ENCODE measurements at places on chromosomes 7 and 10.

GRCh38 chr10:110699859-110700468, 55.8 kb downstream of the RBM20 start:
- no peak for DNase-seq

GRCh38 chr7:37987732-37988131, 67.3 kb downstream of the EPDR1 start:
- DNase-seq: no peak

GRCh38 chr10:128614802-128615553, 488.8 kb upstream of the MKI67 start:
- DNase-seq: no peak

GRCh38 chr7:17408904-17409290, 110.4 kb downstream of the AHR start:
- DNase-seq: no peak

GRCh38 chr10:73627300-73627699, 14.0 kb downstream of the MYOZ1 start:
- DNase-seq: no peak

GRCh38 chr7:28771906-28772622, 186.1 kb downstream of the TRIL start:
- DNase-seq: no peak

DNA sequence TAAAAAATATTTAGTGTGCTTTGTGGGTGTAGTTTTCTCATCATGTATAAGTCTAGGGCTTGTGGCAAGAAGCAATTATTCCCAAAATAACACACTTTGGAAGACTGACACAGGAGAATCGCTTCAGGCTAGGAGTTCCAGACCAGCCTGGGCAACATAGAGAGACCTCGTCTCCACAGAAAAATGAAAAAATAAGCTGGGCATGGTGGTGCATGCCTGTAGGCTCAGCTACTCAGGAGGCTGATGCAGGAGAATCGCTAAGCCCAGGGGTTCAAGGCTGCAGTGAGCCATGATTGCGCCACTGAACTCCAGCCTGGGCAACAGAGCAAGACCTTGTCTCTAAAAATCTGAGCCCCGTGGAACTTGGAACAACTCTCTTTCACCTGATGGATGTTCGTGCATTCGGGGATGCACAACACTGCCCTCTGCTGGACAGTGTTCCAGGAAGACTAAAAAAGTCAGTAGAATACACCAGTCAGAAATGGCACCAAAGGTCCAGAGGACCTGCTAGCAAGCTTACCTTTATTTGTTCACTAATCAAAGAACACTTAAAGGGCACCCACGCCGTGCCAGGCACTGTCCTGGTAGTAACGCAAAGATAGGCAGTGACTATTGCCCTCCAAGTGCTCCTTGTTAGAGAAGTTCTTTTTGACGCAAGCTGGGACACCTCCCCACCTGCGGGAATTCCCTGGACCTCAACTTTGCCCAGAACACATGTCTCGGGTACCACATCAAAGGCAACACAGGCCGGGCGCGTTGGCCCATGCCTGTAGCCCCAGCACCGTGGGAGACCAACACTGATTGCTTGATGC, 81.9 kb upstream of the CALN1 start:
- peak; percentile 53 for DNase-seq

- no peak for DNase-seq
These were observed 11.0 kb downstream of the GRID1 start for GRCh38 chr10:86355571-86356038.

GRCh38 chr10:108434559-108435252, 1270.2 kb upstream of the SORCS1 start:
- no peak for DNase-seq

DNA sequence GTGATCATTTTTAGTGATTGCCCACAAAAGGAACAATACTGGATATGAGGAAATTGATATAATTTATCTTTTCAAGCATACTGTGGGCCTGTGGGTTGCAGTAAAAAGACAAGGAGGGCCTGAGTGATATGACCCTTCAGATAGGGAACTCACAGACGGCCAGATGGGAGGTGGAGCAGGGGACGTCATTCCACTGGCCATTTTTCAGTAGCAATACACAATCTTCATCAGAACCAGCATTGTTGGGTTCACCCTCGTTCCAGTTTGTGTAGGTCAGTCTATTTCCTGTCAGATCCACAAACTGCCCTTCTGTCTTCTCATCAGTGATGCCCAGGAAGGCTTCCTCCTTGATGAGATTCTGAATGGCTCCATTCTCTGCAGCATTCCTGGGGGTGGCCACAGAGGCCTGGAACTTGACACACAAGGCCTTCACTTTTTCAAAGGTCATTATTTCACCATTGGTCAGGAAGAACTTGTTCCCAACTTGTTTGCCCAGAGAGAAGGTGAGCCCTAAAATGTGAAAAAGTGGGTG, 4.5 kb downstream of the MBL2 start:
- DNase-seq: no peak

GRCh38 chr7:156174428-156174827, 362.2 kb upstream of the SHH start:
- DNase-seq: no peak

GRCh38 chr10:43574001-43574892, at the start of gene ZNF239:
ZNF239 (minus strand) TSS chr10:43574616; CDS start chr10:43558079, 16,537 bp downstream.
- DNase-seq: peak; percentile 66

- DNase-seq: no peak
These were observed 2.5 kb downstream of the UFSP1 start for GRCh38 chr7:100886936-100887515.

- DNase-seq: peak; percentile 55
These were observed 880 bp upstream of the ELN start for GRCh38 chr7:74026903-74027682.

DNA sequence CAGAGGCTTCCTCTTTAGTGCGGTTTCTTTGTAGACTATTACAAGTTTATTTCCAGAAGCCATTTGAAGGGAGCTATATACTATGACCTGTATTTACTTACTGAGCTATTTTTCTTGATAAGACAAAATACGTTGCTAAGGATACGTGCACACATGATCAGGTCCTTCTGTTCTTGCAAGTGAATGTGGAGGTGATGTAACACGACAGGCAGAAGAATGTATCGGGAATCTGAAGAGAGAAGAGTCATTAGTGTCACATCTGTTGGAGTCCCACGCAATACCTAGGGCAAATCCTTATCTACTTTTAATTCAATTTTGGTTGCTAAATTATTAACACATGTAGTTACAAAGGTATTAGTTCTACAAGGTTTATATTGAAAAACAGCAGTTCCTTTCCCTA, 284.6 kb upstream of the IMMP2L start:
- DNase-seq: no peak

DNA sequence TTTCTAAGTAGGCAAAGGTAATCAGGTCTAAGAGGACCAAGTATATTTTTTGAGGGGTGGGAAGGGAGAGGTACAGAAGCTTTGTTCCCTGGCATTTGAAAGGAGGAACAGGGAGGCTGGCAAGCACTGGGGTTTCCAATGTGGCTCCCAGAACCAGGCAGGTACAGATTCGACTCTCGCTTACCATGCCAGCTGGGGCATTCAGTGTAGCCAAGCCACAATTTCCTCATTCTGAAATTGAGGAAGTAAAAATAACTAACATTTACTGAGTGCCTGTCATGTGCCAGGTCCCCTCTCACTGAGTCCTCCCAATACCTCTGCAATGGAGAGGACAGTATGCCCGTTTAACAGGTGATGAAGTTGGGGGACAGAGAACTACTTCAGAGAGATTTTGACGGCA, 45.9 kb upstream of the BET1 start:
- no peak for DNase-seq

GRCh38 chr7:44307905-44308595, 17.3 kb downstream of the CAMK2B start:
- DNase-seq: no peak

DNA sequence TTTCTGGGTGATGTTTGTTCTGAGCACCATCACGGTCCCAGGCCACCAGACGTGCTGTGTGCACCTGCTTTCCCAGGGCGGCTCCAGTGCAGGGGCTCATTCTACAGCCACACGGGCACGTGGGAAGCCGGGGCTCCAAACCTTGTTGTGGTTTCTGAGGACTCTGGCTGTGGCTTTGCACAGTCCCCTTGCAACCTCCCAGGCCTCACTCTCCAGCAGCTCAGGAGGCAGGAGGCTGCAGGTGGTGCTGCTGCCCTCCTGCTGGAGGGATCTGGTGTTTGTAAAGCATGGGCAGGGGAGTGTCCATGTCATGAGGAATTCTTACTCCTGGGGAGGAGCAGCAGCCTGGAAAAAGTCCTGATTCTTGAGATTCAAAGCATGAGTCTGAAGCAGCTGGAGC, 54.3 kb downstream of the INSYN2A start:
- DNase-seq: no peak

DNA sequence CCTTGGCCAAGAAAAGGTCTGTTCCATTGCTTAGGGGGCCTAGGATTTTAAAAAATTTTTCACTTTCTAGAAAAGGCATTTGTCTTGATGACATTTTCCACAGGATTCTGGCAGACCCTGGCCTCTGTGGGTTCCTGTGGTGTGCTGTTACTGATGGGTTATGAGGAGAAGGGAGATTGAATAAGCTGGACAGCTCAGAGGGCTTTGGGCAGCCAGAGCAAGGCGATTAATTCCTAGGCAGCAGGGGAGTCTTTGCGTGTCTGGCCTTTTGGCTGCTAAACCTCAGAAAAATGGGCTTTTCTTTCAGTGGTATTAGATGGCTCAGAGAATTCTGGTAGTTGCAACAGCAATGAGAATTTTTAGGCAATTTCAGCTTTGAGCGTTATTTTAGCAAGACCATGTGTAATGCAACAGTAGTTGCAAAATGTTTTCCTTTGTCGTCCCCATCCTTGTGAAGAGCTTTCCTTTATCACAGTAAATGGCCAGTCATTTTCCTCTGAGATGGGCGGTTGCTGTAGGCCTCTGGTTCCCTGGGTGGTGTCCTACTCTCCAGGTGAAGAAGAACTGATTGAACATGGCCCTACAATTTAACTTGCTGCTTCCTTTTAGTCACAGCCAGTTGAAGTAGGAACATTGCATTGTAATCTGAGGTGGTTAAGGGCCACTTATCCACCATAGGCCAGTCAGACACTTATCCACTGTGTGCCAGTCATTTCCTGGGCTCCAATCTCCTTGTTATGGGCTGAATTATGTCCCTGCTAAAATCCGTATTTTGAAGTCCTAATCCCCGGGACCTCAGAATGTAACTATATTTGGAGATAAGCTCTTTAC, 43.2 kb downstream of the SH2D4B start:
- no peak for DNase-seq

DNA sequence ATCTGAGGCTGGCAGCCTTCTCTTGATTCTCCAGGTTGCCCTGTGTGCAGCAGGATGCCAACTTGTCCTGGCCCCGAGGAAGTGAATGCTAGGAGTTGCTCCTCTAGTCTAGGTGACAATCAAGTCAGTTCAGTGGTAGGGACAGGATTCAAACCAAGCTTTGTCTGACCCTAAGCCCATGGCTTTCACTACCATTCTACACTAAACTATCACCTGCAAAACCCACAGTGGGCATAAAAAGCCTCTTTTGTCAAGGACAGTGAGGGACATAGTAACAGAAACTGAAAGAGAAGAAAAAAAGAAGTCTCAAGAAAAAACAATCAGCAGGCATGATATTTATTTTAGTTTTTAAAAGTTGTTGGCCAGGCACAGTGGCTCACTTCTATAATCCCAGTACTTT, 33.5 kb downstream of the KCNMA1 start:
- no peak for DNase-seq
